ENCODE measurements at places on chromosomes 1 and 21. TPM values are rescaled to one million over a fixed set of nuclear protein-coding genes. Genes with fewer than 3 reads are reported as not detected.

DNA sequence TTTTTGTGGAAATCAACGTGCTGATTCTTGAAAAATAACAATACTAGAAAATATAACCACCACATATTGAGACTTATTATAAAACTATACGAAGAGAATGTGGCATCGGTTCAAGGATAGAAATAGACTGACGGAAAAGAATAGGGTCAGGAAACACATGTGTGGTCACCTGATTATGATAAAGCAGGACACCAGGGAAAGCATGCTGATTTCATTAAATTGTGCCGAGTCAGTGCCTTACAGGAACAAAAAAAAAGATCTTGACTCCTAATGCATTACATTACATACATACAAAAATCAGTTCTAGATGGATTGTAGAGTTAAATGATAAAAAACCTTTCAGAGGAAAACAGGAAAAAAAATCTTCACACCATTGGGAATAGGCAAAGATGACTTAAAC lies 43.5 kb upstream of the SERPINC1 start:
- peaks cover 2% of the 10 kb centered on the region for H3K27me3 ChIP-seq
- H3K4me3 ChIP-seq, result no peak overlapping the region
- peak overlapping the region; percentile 64 for H3K27ac ChIP-seq
- H3K4me1 ChIP-seq, result no peaks in the 10 kb centered on the region

DNA sequence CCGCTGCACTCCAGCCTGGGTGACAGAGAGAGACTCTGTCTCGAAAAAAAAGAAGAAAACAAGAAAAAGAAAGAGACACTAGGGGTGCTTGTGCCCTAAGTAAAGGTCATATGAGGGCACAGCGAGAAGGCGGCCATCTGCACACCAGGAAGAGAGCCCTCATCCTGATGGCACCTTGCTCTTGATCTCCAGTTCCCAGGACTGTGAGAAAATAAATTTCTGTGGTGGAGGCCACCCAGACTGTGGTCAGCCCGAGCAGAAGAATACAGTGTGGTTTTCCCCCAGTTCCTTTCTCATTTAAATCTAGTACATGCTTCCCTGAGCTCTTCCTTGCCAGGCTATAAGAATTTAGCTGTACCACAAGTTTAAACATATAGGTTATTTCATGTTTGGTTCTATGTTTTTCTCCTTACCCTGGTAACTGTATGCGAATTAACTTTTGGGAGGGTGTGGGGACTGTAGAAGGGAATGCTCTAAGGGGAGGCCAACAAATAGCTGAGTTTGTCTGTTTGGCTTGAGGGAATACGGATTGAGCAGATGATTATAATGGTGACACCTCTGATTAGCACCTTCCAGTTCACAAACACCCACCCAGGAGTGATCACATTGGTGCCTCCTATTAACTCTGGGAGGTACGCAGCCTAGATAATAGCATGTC lies 119.6 kb upstream of the ERRFI1 start:
- no peak for DNase-seq
- peaks cover 5% of the 10 kb centered on the region for H3K27me3 ChIP-seq
- no peaks in the 10 kb centered on the region for H3K36me3 ChIP-seq
- H3K27ac ChIP-seq, result no peak overlapping the region

The RGS8 gene
- 3.5 TPM for total RNA-seq

The CROCC gene
- total RNA-seq, result 50.9 TPM

The PRRX1 gene
- not detected for total RNA-seq

DNA sequence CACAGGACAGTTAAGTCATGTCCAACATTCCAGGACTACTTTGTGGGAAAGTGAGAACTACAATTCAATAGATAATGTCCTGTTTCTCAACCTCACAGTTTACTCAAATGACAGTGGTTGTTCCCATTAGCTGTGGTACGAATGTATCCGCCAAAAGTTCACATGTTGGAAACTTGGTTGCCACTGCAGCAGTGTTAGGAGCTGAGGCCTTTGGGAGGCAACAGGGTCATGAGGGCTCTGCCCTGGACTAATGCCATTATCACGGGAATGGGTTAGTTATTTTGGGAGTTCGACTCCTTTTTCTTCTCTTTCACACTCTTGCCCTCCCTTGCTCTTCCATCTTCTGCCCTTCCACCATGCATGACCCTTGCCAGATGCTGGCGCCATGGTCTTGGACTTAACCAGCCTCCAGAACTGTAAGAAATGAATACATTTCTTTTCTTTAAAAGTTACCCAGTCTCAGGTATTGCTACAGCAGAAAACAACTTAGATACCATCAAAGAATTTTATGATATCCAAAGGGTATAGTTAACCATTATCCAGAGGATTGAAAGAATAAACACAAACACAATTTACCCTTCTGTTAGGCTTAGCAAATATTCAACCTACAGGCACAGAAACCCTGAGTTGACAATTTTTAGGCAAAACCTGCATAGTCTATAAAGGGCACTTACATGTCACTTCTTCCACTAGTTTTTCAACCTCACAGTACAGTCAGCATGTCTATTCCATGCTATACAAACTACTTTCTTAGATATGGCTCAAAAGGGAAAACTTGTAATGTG lies 7.4 kb downstream of the BCL10 start:
- no peak overlapping the region for H3K4me3 ChIP-seq
- no peaks in the 10 kb centered on the region for H3K27me3 ChIP-seq

The AGBL4 gene
- 3.5 TPM for total RNA-seq

- peaks cover 5% of the 10 kb centered on the region for H3K36me3 ChIP-seq
- H3K4me3 ChIP-seq, result peak overlapping the region; percentile 98
- peaks cover 14% of the 10 kb centered on the region for H3K4me1 ChIP-seq
- peak; percentile 63 for DNase-seq
- peaks cover 50% of the 10 kb centered on the region for H3K27me3 ChIP-seq
Observed at GRCh38 chr1:217135569-217135915, 412.3 kb upstream of the ESRRG start.

- no peaks in the 10 kb centered on the region for H3K36me3 ChIP-seq
- DNase-seq, result peak; percentile 67
- peak overlapping the region; percentile 99 for H3K27ac ChIP-seq
- peak overlapping the region; percentile 100 for H3K4me3 ChIP-seq
- H3K4me1 ChIP-seq, result peaks cover 10% of the 10 kb centered on the region
Observed at GRCh38 chr1:32393832-32394140, 455 bp downstream of the BSDC1 start.

The C4BPA gene
- not detected for total RNA-seq

DNA sequence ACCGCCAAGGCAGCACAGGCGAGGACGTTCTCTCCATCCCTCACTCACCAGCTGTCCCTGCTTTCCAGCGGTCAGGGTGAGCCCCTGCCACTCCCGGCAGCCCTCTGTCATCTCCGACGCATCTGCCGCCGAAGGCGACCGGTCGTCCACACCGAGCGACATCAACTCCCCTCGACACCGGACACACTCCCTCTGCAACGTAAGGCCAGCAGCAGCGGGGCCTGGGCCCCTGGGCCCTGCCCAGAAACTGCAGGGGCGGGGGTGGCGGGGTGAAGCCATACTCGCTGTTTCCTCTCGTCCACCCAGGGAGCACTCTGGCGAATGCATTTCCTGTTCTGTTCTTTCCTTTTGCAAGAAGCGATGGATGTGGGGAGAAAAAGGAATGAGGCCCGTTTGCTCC lies 93.4 kb upstream of the TMEM51 start:
- H3K36me3 ChIP-seq, result peaks cover 4% of the 10 kb centered on the region
- no peak overlapping the region for H3K4me3 ChIP-seq
- H3K27me3 ChIP-seq, result peaks cover 5% of the 10 kb centered on the region

- H3K27ac ChIP-seq, result no peak overlapping the region
- peaks cover 6% of the 10 kb centered on the region for H3K27me3 ChIP-seq
- H3K36me3 ChIP-seq, result no peaks in the 10 kb centered on the region
- no peak for DNase-seq
Observed at GRCh38 chr1:156802421-156802935, 14.2 kb downstream of the SH2D2A start.

DNA sequence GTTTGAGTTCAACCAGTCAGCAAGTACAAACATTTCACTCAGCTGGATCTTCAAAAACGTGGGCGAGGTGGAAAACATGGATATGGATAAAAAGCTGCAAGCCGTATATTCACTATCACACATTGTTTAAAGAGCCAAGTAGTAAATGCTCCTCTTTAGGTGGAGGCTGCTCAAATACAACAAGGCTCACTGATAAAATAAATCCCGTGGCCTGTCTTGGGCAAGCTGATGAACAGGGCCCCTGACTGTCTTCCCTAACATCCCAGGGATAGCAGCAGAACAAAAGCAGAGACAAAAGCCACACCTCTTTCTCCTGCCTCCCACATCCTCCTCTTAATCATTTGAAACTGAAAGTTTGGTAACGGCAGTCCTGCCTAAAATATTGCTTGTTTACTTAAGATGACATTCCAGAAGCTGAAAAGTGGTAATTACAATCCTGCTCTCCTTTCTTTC lies 357.7 kb downstream of the TTLL7 start:
- no peak overlapping the region for H3K27ac ChIP-seq
- no peaks in the 10 kb centered on the region for H3K36me3 ChIP-seq
- no peak overlapping the region for H3K4me3 ChIP-seq
- H3K27me3 ChIP-seq, result no peaks in the 10 kb centered on the region
- H3K4me1 ChIP-seq, result no peaks in the 10 kb centered on the region

GRCh38 chr1:155678027-155678426 lies 10.5 kb downstream of the YY1AP1 start:
- H3K27ac ChIP-seq, result no peak overlapping the region
- no peaks in the 10 kb centered on the region for H3K4me1 ChIP-seq
- no peaks in the 10 kb centered on the region for H3K36me3 ChIP-seq

The OR14K1 gene
- total RNA-seq, result not detected

DNA sequence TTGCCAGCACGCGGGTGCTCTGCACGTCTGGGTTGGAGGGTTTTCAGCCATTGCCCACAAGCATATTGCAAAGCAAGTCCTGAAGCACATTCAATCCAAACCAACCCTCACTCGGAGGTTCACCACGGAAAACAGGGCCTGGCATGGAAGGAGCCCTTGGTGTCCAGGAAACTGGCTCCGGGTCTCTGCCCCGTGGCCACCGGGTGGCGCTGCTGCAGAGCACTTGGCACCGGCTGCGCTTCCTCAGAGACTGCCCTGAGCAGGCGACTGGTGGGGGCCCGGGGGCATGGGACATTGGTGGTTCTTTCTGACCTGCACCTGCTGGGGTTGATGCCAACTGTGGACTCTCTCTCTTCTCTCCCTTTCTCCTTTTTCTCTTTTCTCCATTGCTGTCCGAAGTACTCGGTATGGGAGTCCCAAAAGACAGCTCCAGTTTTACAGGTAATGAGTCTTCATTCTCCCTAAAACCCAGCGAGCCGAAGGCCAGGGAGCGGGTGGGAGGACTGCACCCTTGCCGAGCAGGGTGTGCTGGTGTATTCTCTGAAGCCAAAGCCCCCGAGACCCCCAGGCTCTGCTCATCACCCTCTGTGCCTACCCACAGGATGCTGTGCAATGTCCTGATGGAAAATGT lies 4.1 kb upstream of the KCNAB2 start:
- H3K27ac ChIP-seq, result no peak overlapping the region
- H3K4me1 ChIP-seq, result peaks cover 44% of the 10 kb centered on the region
- peaks cover 4% of the 10 kb centered on the region for H3K27me3 ChIP-seq
- H3K36me3 ChIP-seq, result no peaks in the 10 kb centered on the region

The CAPN8 gene
- total RNA-seq, result not detected

- no peak for DNase-seq
- H3K27ac ChIP-seq, result no peak overlapping the region
- no peak overlapping the region for H3K4me3 ChIP-seq
- H3K27me3 ChIP-seq, result peaks cover 3% of the 10 kb centered on the region
Observed at GRCh38 chr1:26081267-26082019, 14.0 kb upstream of the TRIM63 start.

GRCh38 chr1:115112496-115113375 lies 23.4 kb upstream of the TSPAN2 start:
- no peaks in the 10 kb centered on the region for H3K4me1 ChIP-seq
- peak; percentile 72 for DNase-seq
- H3K36me3 ChIP-seq, result no peaks in the 10 kb centered on the region
- H3K4me3 ChIP-seq, result no peak overlapping the region

- H3K27me3 ChIP-seq, result peaks cover 12% of the 10 kb centered on the region
- peaks cover 45% of the 10 kb centered on the region for H3K4me1 ChIP-seq
- no peak for DNase-seq
Observed at GRCh38 chr1:26278303-26278702, 1.6 kb upstream of the SH3BGRL3 start.

GRCh38 chr1:221693087-221693486 lies 48.8 kb downstream of the DUSP10 start:
- H3K27ac ChIP-seq, result no peak overlapping the region
- H3K27me3 ChIP-seq, result no peaks in the 10 kb centered on the region
- no peaks in the 10 kb centered on the region for H3K36me3 ChIP-seq
- no peak for DNase-seq
- no peak overlapping the region for H3K4me3 ChIP-seq

The PIK3CD gene
- total RNA-seq, result 39.4 TPM

The CLCA1 gene
- total RNA-seq, result not detected

DNA sequence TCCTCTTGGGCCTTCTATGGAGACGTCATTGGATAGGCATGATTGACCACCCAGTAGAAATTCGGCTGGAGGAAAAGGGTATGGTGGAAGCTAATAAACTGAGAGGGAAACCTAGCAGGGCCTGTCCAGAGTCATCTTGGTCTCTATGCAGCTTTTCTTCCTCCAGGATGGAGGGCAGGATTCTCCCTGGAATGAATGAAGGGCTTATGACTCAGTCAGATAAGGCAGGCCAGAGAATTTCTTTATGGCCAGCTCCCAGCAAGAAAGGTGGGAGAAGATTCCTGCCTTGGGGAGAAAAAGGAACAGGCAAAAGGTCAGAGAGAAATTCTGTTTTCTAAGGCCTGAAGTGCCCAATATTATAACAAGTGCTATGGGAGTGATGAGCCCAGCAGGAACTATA lies 17.1 kb downstream of the FBLIM1 start:
- peaks cover 3% of the 10 kb centered on the region for H3K27me3 ChIP-seq
- H3K27ac ChIP-seq, result no peak overlapping the region
- no peaks in the 10 kb centered on the region for H3K4me1 ChIP-seq

GRCh38 chr1:113391649-113392271 lies 1.4 kb downstream of the MAGI3 start:
- H3K4me3 ChIP-seq, result peak overlapping the region; percentile 89
- H3K36me3 ChIP-seq, result no peaks in the 10 kb centered on the region
- H3K4me1 ChIP-seq, result peaks cover 11% of the 10 kb centered on the region
- no peak for DNase-seq
- peaks cover 4% of the 10 kb centered on the region for H3K27me3 ChIP-seq

GRCh38 chr1:214505134-214505533 lies 46.3 kb downstream of the PTPN14 start:
- no peak overlapping the region for H3K4me3 ChIP-seq
- DNase-seq, result no peak
- peaks cover 2% of the 10 kb centered on the region for H3K27me3 ChIP-seq
- H3K4me1 ChIP-seq, result peaks cover 7% of the 10 kb centered on the region
- no peak overlapping the region for H3K27ac ChIP-seq

GRCh38 chr1:112712191-112712590 lies 2.9 kb downstream of the PPM1J start:
- H3K27ac ChIP-seq, result no peak overlapping the region
- no peaks in the 10 kb centered on the region for H3K36me3 ChIP-seq
- DNase-seq, result no peak
- peaks cover 1% of the 10 kb centered on the region for H3K4me1 ChIP-seq
- no peak overlapping the region for H3K4me3 ChIP-seq

The GJB5 gene
- not detected for total RNA-seq

- no peaks in the 10 kb centered on the region for H3K36me3 ChIP-seq
- no peaks in the 10 kb centered on the region for H3K27me3 ChIP-seq
- H3K27ac ChIP-seq, result no peak overlapping the region
- no peak overlapping the region for H3K4me3 ChIP-seq
Observed at GRCh38 chr1:162157469-162157868, 88.0 kb downstream of the NOS1AP start.

- H3K27me3 ChIP-seq, result peaks cover 2% of the 10 kb centered on the region
- H3K4me1 ChIP-seq, result peaks cover 71% of the 10 kb centered on the region
- H3K27ac ChIP-seq, result no peak overlapping the region
- DNase-seq, result no peak
- H3K36me3 ChIP-seq, result no peaks in the 10 kb centered on the region
- H3K4me3 ChIP-seq, result no peak overlapping the region
Observed at GRCh38 chr1:204343802-204344201, 15.9 kb downstream of the PLEKHA6 start.

The AGMAT gene
- total RNA-seq, result 0.22 TPM

Measured in glutamatergic neuron (in vitro differentiated cells).